HuH-7 (cell line): ENCODE measurements at places on chromosomes 7 and 10.

DNA sequence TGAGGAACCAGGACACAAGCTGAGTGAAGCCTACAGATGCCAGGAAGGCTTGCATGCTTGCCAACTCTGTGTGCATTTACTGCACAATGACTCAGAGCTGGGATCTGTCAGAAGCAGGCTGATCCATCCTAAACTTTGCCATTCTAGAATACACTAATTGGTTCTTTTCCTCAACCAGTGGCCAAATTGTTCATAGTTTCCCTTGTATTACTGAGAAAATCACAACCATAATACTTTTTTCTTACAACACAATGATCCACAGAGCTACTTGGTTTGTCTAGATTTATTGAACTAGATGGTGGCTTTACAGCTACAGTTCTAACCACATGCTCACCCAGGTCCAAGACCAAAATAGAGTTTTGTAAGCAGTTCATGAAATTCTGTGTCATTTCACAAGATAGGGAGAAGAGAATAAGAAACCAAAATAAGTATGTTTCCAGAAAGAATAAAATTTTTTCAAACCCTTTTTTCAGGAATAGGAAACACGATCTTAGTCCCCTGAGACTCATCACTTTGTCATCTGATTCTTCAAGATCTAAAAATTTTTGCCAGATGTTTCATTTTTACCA lies 21.0 kb upstream of the LRRC17 start:
- DNase-seq = no peak

DNA sequence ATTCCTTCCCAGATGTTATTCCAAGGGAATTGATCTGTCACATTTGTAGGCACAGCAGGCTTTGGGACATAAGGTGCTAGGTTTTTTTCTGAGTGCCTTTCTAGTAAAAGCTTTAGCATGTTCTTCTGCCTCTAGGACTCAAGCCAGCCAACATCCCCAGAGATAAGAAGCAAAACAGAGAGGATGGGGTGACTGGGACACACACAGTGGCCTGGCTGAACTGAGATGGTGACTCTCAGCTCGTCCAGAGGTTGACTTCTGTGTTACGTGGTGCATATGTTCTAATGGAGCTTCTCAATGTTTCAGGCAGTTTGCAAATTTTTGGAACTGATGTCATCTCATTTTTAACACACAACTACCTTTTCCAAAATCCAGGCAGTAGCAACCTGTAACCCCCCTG lies 188.1 kb upstream of the CELF2 start:
- DNase-seq = no peak

DNA sequence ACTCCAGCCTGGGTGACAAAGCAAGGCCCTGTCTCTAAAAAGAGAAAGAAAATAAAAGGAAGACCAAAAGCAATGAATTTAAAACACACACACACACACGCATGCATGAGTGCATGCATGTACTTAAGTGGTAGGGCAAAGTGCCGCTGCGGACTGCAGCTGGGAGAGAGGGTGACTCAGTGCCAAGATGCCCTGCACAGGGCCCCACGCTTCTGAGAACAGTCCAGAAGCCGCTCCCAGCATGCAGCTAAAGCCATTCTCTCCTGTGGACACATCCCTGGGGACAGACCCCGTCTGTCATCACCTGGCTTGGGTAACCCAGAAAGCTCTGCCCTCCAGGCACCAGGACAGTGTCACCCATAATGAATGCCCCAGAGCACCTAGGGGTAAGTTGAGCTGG lies 61.0 kb upstream of the MYL10 start:
- DNase-seq = no peak

DNA sequence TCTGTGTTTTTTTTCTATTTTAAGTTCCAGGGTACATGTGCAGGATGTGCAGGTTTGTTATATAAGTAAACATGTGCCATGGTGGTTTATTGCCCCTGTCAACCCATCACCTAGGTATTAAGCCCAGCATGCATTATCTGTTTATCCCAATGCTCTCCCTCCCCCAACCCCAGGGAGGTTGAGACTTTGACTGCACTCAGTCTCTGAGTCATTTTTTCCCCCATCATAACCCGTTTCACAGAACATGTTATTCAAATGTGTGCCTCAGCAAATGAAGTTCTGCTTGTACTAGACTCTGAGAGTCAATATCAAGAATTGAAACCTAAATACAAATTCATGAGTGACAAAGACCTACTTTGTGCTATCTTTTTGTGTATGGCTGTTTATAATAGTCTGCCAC lies 70.0 kb upstream of the CYP26C1 start:
- DNase-seq = no peak

DNA sequence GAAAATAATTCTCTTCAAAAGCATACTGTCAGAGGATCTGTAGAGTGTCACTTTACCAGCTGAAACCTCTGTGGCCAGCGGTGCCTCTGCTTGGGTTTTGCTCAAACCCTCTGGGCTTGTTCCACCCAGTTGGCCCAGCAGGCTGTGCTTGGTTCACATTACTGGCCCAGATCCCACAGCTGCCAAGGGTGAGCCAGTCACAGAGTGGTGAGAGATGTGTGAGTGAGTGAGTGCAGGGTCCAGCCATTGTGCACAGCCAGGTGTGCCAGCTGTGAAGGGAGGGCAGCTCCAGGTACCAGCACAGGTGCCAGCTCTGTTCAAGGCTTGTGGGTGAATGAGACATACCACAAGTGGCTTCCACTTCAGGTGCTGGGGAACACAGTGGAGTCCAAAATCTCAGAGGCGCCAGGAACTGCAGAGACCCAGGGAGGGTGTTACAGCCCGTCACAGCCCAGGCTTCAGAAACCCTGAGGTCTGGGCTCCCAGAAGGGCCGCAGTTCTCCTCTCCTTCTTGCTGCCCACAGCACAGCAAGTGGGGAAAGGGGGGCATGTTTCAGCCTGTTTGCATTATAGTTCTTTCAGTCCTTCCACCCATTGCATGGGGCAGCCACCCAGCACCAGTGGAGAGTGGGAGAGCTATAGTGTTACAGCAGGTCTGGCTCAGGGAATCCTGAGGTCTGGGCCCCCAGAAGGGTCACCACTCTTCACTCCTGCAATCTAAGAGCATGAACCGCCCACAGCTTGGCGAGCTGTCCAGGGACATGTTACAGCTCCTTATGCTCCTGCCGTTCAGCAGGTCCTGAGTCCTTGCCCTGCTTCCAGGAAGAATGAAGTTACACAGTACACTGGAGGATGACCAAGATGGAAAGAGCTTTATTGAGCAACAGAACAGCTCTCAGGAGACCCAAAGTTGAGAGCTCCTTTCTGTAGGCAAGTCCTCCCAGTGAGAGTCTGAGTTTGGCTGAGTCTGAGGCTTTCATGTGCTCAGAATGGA lies 931.7 kb upstream of the SORCS1 start:
- no peak for DNase-seq
